ELF-1 (cell line): ENCODE measurements at places on chromosomes 1 and 21.
A peak's percentile ranks its signal among the peaks of the same experiment; 100 is the strongest.

- no peak for DNase-seq
Observed at GRCh38 chr1:24673341-24673740, 30.2 kb downstream of the SRRM1 start.

DNA sequence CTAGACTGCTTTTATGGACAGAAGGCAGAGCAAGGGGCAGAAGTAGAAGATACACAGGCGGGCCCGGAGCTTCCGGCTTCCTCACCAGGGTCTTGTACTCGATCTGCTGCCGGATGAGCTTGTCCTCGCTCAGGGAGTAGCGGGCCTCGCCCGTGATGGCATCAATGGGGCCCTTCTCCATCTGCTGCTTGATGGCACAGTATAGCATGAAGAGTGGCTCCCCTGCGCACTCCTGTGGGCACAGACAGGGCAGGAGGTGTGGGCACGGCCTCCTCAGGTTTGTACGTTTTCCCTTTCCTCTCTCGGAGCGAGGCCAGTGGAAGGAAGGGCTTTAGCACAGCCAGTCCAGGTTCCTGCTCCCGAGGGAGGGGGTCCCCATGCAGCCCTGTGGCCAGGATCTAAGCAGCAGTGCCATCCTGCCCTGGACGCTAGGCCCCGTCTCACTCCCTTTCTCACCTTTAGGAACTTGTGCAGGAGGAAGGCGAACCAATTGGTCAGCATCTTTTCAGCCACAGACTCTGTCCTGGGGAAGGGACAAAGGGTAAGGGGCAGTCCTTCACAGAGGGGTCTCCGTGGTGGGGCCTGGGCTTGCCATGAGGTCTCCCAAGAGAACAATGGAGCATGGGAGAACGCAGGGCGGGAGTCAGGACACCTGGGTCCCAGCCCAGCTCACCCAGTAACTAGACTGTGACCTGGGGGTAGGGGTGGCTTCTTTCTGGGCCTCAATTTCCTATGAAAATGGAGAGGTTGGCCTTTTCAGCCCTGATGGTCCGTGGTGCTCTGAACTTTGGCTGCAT lies 128.8 kb upstream of the CD34 start:
- no peak for DNase-seq

DNA sequence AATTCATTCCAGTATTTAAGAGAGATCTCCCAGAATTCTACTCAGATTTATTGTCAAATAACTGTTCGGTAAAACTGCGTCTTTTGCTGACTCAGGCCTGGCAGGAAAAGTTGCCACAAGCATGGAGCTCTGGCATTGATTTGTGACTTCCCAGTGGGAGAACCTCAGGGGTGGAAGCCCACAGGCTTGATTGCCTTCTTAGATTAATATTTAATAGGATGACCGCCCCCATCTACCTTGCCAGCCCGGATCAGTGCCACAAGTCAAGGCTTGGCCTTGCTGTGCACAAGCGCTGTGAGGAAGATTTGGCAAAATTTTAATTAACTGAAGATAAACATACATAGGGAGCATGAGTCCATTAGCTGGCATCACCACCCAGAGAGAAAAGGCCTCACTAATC lies 93.5 kb downstream of the LRIG2 start:
- no peak for DNase-seq

DNA sequence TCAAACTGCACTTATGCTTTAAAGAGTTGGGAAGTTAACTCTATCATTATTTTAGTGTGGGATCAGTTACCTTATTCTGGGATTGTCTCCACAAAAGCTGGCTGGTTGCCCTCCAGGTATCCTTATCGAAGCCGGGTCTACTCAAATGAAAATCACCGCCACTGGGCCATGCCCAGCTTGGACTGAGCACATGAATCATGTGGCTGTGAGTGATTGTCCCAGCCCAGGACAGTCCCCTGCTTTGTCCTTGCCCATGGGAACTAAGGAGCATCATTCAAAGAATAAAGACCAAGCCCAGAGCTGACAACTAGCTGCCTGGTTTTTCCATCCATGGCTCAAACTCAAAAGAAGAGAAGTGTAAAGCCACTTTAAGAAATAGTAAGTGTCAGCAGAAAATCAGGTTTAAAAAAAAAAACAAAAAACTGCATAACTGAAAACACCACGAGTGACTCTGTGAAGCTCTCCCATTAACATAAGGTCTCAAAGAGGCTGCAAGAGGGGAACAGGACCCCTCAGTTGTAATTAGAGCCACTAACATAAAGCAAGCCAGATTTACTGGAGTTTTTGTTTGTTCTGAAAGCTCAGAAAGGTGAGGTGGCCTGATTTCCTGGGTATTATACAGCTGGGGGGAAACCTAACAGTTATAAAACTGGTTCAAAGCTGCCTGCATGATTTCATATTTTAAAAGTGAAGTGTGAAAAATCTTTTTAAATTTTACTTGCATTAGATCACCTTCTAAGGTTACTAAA lies 91.5 kb downstream of the KIF14 start:
- DNase-seq: no peak

DNA sequence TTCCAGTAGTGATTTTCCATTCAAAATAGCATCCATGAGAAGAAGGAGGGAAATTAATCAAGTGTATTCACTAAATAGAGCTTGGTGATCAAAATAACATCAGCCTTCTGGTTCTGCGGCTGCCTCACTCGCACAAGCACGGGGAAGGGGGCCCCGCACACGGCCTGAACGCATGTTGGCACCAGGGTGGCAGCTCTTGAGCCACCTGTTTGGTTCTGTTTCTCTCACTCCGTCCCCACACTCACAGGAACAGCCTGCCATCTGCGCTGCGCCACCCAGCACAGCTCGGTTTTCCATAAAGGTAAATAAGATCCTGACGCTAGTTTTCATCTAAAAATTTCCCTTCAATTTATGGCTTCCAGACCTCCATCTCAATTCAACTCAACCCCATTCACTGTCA lies 49.4 kb downstream of the TIAM1 start:
- DNase-seq: no peak

GRCh38 chr1:89295187-89295586 lies 22.5 kb upstream of the GBP5 start:
- no peak for DNase-seq

- DNase-seq: no peak
Observed at GRCh38 chr1:201598396-201598795, 59.5 kb downstream of the NAV1 start.

DNA sequence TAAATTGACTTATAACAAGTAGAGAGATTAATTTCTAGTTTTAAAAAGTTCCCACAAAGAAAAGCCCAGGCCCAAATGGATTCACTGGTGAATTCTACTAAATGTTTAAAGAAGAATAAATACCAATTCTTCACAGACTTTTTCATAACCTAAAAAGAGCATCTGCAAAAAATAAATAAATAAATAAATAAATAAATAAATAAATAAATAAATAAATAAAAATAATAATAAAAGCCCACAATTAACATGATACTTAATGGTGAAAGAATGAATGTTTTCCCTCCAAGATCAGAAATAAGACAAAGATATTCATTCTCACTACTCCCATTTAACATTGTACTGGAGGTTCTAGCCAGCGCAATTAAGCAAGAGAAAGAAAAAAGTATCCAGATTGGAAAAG lies 97.6 kb upstream of the KAZN start:
- no peak for DNase-seq

DNA sequence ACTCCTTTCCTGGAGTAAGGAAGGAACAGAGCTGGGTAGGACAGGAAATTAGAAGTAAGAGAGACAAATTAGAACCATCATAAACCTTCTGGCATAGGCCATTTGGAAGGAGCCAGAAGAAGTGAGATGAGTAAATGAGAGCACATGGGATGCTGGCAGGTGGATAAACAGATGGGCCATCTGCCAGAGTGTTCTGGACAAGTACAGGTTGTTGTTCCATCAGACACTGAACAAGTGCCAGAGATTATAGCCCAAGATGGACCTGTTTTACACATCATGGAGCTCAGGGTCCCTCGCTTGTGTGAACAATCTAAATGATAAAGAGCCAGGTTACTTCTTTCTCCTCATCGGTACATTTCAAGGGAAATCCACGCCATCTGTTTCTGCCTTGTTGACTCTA lies 200.3 kb downstream of the HHIPL2 start:
- no peak for DNase-seq

DNA sequence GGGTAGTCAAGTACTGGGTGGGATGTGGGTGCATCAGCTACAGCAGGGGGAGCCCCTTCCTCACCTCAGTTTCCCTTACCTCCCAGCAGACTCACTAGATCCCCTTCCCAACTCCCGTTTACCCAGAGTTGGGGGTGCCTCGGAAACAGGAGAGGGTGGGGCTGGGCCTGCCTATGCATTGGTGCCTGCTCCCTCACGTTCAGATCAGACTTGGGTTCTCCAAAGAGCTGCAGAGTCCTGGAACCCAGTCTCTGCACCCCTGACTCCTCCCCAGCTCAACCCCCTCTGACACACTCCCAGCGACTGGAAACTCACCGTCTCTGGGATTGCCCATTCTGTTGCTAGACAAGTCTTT lies 6.0 kb downstream of the FOXO6 start:
- no peak for DNase-seq

- no peak for DNase-seq
Observed at GRCh38 chr1:199042193-199042592, 403.4 kb downstream of the PTPRC start.

DNA sequence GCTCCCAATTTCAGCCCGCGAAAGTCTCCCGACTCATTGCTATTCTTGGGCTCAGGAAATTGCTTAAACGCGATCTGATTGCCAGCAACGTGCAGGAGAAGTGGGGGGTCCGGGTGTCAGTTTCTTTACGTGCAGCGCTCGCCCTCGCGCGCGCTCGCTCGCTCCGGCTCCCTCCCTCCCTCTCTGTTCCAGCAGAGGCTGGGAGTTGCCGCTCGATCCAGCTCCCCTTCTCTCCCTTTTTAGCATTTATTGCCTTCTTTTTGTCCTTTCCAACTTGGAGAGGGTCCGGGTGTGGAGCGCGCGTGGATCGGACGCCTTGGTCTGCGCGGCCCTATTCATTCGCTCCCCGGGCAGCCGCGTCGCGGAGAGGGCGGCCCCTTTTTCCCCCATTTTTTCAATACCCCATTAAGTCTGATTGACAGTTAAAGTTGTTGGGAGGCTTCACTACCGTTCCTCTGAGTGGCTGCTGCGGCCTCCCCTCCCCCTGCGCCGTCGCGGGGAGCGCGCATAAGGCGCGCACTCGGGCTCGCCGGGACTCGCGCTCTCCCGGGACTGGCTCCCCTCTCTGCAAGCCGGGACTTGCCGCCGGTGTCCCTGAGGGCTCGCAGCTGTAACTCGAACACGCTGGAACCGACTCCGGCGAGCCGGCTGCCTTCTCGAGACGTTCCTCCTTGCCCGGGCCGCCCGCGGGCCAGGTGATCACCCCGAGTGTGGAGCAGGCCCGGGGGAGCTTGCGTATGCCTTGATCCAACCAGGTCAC lies at the start of gene DHRS3:
TSS of gene DHRS3 (minus strand) at position 310 of the 760 bp plus-strand sequence. CDS start 862 bp downstream, outside the sequence.
- DNase-seq: peak; percentile 96

DNA sequence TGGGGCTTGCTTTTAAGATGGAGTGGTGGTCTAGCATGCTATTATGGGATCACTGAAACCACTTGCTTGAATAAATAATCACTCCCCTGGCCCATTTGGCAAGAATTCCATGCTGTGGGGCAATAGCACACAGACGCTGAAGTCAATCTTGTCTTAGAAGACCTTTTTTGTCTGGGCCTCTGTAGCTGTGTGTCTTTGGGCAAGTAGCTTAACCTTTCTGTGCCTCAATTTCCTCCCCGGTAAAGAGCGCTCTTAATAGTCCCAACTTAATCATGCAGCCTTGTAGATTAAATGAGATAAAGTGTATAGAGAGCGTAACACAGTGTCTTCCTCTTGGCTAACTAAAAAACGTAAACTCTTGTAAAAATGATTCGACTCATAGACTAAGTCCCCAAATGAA lies 125.4 kb upstream of the IGSF21 start:
- DNase-seq: no peak

DNA sequence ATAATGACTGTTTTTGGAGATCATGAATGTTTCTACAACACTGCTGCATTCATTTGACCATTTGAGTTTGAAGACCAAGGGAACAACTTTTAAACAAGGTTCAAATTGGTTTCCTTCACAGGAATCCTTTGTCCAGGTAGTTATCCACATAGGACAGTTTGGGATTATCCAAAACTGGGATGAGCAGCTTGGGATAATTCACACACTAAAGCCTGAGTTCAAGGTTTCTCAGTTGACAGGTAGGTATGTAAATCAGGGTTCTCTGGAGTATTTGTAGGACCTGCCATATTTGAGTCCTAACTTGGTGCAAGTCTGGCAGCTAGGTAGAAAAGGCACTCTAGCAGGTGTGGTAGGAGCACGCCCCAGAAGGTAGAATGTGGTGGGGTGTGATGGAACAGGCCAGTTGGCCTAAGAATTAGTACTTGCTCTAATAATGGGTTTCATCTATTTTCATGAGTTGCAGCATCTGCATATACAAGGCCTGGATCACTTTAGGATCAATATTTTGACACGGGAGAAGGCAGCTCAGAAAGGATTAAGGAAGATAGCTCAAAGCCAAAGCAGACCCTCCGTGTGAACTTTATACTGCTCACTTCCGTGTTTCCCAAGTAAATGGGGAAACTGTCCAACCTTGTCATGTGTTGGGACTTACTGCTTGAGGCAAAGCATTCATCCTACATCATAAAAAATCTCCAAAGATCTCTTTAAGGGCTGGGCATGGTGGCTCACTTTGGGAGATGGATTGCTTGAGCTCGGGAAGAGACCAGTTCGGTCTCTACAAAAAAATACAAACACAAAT lies 14.1 kb upstream of the RAB42 start:
- DNase-seq: no peak

GRCh38 chr1:207933205-207933800 lies 22.4 kb upstream of the CD34 start:
- DNase-seq: no peak

- no peak for DNase-seq
Observed at GRCh38 chr1:173865468-173866164, 2.2 kb downstream of the GAS5 start.

DNA sequence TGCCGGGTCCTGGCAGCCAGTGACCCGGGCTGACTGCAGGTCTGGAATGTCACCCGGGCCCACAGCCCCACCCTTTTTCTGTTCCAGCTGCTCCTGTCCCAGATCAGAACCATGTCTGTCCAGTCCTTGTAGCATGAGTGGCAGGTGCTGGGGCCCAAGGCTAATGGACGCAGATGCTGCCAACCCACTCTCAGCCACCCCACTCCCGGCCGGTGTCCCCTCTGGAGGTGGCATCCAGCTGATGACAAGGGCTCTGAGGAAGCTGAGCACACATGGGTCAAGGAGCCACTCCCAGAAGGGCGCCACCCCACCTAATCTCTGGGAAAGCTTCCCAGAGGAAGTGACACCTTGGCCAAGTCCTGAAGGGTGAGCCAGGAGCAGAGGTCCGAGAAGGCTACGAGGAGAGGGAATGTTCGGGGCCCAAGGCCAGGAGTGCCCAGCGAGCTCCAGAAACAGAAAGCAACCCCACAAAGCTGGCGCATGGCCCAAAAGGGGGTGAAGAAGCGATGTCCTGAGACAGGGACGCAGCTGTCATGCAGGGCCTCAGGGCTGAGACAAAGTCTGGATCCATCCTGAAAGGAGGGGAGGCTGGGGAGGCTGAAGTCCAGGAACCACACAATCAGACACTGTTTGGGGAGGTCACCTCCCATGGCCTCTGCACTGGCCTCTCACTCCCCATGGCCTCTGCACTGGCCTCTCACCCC lies 39.5 kb downstream of the ACOT7 start:
- peak; percentile 48 for DNase-seq
